ENCODE measurements at places on chromosomes 1 and 21. TPM values are rescaled to one million over a fixed set of nuclear protein-coding genes. Genes with fewer than 3 reads are reported as not detected.
A peak's percentile ranks its signal among the peaks of the same experiment; 100 is the strongest.

DNA sequence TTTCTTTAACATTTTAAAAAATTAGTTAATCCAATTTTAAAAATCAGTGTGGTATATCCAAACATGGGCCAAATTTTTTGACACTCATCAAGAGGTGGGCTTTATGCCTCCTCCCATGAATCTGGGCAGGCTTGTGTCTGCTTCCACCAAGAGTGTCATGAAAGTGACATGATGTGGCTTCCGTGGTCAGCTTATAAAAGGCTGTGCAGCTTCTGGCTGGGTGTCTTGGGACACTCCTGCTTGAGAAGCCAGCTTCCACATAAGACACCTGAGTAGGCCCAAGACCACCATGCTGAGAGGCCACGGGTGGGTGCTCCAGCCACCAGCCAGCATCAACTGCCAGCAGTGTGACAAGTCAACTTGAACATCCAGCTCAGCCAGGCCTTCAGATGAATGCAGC, 74.3 kb upstream of the RUNX3 start:
- DNase-seq = no peak

SYT11 gene
- polyA plus RNA-seq = 0.39 TPM

DNA sequence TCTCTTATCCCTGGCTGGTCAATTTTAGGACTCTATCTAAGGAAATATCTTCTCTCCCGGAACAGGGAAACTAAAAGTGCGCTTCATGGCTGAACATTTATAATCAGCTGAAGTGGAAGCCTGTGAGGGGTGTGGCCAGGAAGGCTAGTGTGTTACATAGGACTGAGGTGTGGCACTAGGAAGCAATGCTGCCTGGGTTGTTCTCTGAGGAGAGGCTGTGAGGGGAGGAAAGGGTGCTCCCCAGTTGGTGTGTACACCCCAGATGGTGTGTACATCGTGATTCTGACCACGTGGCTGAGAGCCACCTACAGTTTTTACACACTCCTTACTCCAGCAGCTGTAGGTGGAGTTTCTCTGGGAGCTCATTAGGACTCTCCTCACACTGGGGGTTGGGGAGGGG, 16.3 kb downstream of the NTPCR start:
- DNase-seq = no peak

FABP3 gene
- not detected for polyA plus RNA-seq

- no peak for DNase-seq
Observed at GRCh38 chr21:40567501-40567900, 279.5 kb downstream of the DSCAM start.

- no peak for DNase-seq
Observed at GRCh38 chr1:117653732-117654492, 48.1 kb downstream of the TENT5C start.

- DNase-seq = peak; percentile 33
Observed at GRCh38 chr1:145720878-145721671, 1.8 kb downstream of the CD160 start.

WNT4 gene
- polyA plus RNA-seq = not detected

- DNase-seq = no peak
Observed at GRCh38 chr1:29202053-29202452, 20.4 kb upstream of the SRSF4 start.

LCE2A gene
- polyA plus RNA-seq = not detected

DNA sequence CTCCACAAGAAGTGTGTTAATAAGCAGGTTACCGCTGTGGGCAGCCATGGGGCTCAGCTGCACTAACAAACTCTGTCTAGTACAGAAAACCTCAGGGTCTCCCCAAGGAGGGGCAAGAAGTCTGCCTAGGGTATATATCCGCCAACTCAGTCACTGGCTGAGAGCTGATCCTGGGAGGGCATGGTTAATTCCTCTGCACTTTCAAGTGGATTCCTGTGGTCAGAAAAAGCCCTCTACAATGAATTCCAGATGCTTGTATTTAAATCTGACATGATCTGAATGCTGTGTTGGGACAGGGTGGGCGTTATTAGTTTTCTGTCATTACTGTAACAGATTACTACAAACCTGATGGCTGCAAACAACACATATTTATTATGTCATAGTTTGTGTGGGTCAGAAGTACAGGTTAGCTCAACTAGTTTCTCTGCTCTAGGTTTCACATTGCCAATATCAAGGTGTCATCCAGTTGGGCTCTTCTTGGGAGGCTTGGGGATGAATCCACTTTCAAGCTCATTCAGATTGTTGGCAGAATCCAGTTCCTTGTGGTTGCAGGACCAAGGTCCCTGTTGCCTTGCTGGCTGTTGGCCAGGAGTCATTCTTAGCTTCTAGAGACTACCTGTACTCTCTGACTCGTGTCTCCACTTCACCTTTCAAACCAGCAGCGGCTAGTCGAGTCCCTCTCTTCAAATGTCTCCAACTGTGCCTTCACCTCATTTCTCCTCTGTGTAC, 8.0 kb upstream of the SELE start:
- no peak for DNase-seq

SLC19A2 gene
- polyA plus RNA-seq = 0.53 TPM

TFB2M gene
- 12.1 TPM for polyA plus RNA-seq

- peak; percentile 89 for DNase-seq
Observed at GRCh38 chr21:35045542-35046262, 3.4 kb downstream of the RUNX1 start.

TMIGD3 gene
- not detected for polyA plus RNA-seq

- no peak for DNase-seq
Observed at GRCh38 chr1:116508984-116509980, 61.5 kb downstream of the CD58 start.

DNA sequence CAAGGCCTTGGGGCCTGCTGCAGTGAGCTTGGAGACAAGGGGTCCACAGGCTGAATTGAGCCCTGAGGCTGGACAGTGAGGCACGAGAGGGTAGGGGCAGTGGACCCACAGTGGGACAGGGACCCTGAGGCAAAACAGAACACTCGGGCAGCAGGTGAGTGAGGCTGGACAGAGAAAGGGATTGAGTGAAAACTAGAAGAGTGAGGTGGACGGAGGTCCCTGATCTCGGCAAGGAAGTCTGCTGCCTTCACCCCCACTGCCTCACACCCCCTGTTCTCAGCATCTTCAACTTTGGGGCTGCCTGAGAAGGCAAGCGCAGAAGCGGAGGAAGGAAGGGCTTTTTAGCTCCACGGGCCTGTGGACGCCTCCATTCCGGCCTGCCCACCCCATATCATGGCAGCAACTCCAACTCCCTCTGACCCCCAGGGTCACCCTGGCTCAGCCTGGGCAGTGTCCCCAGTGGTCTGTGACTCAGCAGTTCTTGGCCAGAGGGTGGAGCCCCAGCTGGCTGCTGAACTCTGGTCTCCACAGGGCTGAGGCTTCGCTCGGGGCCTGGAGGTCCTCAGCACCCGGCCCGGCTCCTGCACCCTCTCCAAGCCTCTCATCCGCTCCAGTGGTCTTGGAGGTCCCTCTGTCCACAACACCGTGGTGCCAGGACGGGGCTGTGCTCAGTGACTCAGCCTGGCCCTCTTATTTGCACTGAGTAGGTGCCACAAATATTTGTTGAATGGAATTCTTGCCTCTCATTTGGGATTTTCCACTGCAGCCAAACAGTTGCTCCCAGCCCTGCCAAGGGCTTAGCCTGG, 60.0 kb upstream of the EPS8L3 start:
- no peak for DNase-seq

F11R gene
- polyA plus RNA-seq = 14.4 TPM

- no peak for DNase-seq
Observed at GRCh38 chr1:218397752-218398339, 52.7 kb downstream of the TGFB2 start.

FNBP1L gene
- 0.35 TPM for polyA plus RNA-seq

DNA sequence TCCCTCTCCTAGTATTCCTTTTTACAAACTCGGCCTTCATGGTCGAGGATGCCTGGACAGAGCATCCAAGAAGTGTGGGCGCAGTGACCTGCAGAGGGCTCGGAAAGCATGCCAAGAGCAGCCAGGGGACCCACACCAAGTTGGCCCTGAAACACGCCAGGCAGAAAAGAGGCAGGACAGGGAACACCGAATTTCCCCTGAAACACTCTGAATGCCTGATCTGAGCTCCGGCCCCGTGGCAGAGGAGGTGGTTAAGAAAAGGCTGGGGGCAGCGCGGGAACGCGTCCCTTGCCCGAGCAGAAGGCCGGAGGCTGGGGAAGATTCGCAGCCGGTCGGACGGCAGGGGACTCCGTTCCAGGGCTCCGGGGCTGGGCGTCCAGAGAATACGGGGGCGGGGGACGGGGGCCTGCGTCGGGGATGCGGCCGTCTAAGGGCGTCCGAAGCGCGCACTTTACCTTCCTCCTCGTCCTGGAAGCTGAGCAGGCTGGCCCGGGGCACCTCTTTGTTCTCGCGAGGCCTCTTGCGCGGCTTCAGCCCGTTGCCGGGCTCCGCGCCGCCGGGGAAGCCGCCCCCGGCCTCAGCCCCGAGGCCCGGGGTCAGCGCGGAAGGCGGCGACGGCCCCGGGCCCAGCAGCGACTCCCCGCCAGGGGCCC, 558 bp downstream of the PAXBP1 start:
- no peak for DNase-seq

ZNF648 gene
- polyA plus RNA-seq = 0.07 TPM

Data from naive thymus-derived CD4-positive, alpha-beta T cell (primary cell).